Activated CD8-positive, alpha-beta memory T cell treated with anti-CD3 and anti-CD28 coated beads, Interleukin-2, amount 50 U/mL, for 48 hours (primary cell): ENCODE measurements at places on chromosomes 7 and 10.

- DNase-seq, result no peak
Observed at GRCh38 chr7:148783801-148784527, 85.3 kb downstream of the CUL1 start.

DNA sequence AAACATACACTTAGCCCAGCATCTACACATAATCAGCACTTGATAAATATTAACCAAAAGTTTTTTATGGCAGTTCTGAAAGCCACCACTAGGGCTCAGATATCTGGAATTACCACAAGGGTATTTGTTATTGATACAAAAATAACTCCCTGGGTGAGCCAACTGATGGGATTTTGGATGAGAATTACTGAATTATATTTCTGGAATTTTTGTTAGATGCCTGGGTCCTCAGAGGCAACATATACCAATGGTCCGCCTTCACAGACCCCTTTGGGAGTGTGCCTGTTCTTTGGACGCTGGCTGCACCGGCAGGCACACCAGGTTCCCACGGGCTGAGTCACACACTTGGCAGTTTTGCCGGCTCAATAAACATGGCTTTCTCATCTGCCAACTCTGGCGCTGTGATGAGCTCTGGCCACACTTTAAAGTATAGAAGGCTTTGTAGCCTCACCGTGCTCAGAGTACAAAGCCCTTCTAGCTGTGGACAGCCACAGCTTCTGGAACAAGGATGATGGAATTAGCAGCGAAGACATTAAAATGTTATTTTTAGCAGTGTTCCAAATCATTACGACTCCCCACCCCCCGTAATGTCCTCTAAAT is 24.5 kb upstream of the EEPD1 start:
- DNase-seq, result no peak

- DNase-seq, result no peak
Observed at GRCh38 chr10:63697956-63698786, 177.0 kb downstream of the REEP3 start.

DNA sequence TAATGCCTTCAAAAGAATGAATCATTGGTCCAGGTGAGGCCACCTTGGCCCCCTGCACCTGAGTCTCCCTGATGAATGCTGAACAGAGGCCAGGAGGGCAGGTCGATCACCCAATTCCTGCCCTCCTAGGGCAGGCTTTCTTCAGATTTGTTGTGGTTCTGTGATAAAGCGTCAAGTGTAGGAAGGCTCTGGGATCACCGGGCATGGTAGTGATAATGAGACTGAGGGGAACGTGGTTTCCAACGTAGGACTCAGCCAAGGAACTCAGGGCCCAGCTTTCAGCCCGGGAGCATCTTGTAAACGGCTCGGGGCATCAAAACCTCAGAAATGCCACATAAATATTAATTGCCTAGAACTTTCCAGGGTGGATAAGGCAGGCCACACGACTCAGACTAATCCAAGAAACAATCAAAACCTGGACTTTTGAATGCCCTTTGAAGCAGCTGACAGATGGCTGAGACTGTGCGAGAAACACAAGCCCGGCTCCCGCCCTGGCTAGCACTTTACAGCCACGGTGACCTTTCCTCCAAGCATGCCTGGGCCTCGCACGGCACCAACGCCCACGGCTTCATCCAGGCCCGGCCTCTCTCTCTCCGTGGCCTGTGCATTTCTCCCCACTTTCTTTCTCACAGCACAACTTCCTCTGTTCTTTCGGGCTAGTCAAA is 239.3 kb upstream of the GRB10 start:
- DNase-seq, result no peak
